ENCODE measurements at places on chromosomes 11 and 22.
A peak's percentile ranks its signal among the peaks of the same experiment; 100 is the strongest.

DNA sequence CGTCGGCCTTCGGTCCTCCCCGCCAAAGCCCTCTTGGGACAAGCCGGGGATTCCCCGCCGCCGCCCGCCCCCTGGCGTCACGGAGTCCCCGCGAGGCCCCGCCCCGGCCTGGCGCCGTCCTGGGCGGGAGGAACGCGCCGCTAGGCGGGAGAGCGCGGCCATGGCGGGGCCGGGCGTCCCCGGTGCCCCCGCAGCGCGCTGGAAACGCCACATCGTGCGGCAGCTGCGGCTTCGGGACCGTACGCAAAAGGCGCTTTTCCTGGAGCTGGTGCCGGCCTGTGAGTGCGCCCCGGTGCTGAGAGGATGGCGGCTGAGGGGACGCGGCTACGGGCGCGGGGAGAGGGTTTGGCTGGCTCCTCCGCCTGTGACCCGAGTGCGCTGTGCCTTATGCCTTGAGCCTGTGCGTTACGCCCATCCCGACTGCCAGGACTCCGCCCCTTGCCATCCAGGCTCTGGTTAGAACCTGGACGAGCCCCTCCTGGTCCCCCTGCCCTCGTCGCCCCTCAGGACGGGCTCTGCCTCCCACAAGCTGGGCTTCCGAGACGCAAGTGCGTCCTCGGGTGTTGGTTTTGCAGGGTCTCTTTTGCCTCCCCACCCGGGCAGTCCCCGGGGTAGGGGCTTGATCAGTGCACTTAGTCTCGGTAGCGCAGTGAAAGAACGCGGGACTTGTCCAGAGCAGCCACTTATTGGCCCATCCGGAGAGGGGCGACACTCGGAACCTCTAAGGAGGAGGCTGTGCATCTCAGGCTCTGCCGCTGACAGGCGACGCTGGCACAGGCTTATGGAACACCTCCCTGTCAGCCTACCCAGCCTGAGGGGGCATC, at the start of gene ATG16L2:
Gene ATG16L2, plus strand, starts transcription at position 126 of the 824 bp plus-strand sequence. Its CDS starts 35 bp downstream, at position 161.
- peak; percentile 82 for DNase-seq

DNA sequence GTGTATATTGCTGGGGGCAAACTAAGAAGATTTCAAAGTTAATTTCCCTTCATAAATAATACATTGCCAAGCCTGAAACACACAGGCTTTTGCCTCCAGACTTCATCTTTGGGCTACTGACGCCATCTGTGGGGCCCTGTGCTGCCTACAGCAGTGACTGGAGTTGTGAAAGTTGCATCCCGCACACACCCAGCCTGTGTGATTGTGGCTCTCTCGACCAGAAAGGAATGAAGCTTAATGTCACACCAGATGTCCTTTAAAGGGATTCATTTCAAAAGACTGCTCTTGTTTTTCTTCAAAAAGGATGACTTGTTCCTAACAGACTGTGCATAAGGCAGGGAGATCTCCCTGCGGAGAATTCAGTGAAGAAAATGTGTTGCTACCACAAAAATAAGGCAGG, 210.5 kb downstream of the FAM181B start:
- DNase-seq = no peak

- no peak for DNase-seq
Observed at GRCh38 chr11:41826085-41826484, 366.6 kb upstream of the LRRC4C start.

DNA sequence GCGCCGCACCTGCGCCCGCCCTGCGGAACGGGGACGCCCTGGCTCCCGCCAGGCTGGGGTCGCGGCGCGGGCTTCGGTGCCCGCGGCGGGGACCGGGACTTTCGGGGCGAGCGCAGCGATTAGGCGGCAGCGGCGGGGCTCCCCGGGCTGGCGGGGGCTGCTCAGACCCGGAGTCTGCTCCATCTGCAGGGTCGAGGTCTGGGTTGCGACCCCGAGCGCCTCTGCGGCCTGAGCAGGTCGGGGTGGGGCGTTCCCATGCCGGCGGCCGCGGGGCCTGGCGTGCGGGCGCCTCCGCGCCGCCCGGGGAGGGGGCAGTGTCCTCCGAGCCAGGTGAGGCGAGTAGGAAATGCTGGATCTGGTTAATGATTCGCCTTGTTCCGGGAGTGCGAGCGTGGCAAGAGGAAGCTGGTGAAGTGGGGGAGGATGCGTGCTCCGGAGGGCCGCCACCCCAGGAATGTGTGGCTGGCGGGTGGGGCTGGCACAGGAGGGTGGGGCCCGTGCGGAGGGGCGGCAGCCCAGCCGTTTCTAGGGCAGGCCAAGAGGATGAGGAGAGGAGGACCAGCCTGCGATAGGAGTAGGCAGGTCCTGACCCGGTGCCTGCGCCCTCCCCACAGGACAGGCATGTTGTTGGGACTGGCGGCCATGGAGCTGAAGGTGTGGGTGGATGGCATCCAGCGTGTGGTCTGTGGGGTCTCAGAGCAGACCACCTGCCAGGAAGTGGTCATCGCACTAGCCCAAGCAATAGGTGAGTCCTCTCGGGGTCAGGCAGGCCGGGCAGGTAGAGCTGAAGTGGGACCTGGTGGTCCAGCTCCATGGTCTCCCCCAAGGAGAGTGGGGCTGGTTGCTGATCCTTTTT, 606 bp downstream of the RASSF7 start:
- DNase-seq = peak; percentile 74

GRCh38 chr11:33000181-33000580, 15.5 kb upstream of the DEPDC7 start:
- no peak for DNase-seq

GRCh38 chr22:45781966-45782365, 110.3 kb downstream of the ATXN10 start:
- DNase-seq = no peak

DNA sequence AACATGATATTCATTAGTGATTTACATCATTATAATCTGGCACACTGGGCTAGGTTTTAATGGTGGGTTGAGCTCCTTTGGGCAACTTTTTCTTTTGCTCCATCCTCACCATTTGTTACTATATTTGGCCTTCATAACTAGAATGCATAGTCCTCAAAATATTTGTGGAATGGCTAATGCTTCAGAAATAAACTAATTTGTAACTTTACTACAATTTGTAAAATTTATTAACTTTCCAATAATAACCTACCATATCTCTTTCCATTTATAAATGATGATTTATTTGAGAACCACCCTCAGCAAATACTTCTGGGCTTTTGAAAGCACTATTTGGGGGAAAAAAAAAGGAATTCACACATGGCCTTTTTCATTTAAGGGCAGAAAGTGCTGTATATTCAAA, 79.7 kb downstream of the LARGE2 start:
- no peak for DNase-seq

GRCh38 chr11:12461516-12461915, 84.1 kb downstream of the PARVA start:
- no peak for DNase-seq

DNA sequence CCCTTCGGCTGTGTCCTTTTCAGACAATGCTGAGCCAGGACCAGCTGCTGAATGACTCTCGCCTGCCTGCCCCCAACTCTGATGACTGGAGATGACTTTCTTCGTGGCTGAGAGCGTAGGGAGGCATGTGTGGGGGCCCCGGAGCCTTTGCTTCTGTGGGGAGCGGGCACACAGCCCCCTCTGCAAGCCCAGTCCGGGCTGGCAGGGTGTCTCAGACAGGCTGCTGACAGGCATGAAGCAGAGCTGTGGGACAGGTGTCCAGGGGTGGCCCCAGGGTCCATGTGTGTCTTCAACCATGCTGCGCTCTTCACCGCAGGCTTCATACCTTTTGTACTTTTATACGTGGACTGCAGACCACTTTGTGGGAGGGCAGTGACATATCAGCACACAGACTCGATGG, 16.6 kb downstream of the CYB5R2 start:
- no peak for DNase-seq

GRCh38 chr11:15159085-15159484, 44.4 kb downstream of the INSC start:
- DNase-seq = no peak

DNA sequence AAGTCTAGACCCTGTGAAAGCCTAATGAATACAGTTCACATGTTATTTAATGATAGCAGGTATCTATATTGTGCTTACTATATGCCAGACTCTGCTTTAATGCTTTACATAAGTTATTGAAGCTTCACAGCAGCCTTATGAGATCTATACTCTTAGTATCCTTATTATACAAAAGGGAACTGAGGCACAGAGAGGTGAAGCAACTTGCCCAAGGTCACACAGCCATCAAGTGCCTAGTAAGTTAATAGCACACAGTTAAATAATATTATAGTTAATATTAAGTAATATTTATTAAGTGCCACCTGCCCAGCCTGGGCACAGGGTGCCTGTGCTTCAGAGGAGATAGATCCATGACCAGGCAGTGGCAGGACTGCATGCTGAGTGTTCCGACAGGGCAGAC, 78.1 kb downstream of the TP53I11 start:
- DNase-seq = no peak

DNA sequence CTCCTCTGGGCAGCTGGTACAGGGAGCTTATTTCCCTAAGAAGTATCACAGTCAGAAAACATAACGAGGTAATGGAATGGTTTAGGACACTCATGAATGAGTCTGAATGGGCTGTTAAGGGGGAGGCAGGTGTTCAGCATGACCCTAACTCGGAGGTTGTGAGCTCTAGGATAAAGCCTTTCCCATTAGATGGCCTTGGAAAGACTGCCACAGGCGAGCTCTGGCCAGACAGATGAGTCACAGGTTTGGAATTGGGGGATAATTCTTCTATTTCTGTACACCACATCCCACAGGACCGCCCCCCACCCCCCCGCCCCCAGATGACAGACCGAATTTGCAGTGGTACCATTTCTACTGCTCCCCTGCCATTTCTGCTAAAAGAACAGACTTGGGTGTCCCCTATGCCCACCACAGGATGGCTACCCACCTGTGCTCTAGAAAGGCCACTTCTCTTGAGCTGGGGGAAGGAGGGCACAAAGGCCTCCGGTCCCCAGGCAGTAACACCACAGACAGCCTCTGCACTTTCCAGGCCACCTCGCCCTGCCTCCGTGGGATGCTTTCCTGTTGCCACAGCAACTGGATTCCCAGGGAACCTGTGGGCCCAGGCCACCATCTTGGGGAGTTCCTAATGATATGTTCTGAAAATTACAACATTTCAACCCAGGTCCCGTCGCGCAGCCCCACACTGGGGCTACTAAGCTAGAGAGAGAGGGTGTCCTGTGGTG, 76.7 kb downstream of the TRIM29 start:
- DNase-seq = no peak

- no peak for DNase-seq
Observed at GRCh38 chr22:39776295-39777009, 117.1 kb downstream of the ENTHD1 start.

DNA sequence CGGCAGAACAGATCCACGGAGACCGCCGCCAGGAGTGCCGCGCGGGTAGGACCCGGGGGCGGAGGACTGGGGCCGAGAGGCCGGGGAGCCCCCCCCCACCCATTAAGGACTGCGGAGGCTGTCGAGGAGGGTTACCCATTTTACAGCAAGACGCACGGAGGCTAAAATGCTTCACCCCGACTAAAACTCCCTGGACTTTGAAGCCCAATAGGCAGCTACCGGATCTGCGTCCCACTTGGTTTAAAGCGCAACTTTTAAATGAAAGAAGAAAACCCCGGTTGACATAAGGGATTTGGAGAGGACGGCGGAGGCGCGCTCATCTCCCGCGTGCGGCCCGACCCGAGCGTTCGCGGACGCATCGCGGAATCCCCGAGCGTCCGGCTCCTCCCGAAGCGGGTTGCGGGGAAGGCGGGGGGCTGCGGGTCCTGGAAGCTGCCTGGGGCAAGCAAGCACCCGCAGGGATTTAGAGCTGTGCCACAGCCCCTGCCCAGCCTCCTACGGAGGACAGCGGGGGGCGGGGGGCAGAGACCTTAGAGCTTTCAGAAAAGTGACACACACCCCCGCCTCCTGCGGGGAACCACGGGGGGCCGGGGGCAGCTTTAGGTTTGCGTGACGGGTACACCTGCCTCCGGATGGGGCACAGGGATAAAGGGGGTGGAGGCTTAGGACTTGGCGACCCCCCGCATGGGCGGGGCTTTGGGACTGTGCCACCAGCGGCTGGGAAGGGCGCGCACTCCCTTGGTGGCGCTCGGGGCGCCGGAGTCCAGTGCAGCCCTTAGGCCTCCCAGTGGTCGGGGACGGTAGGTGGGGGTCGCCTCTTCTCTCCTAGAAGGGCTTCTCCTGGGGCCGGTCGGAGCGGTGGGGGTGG, 760 bp upstream of the CELSR1 start:
- no peak for DNase-seq

DNA sequence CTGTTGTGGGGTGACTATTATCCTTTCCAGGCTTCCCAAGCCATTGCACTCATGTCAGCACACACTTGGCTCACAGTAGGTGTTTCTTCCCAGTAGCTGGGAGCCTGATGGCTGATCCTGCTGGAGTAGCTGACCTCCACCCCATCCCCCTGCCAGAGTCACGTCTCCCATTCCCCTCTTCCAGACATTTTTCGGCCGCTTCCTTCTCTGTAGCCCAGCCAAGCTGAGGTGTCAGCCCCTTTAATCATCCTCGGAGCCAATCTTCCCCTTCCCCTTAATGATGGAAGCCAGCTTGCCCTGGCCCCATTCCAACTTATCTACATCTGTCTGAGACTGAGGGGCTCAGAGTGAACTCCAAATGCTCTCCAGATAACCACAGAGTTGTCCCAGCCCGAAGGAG, 550.7 kb downstream of the MN1 start:
- DNase-seq = no peak

GRCh38 chr22:28992565-28993356, 68.9 kb downstream of the C22orf31 start:
- DNase-seq = no peak

DNA sequence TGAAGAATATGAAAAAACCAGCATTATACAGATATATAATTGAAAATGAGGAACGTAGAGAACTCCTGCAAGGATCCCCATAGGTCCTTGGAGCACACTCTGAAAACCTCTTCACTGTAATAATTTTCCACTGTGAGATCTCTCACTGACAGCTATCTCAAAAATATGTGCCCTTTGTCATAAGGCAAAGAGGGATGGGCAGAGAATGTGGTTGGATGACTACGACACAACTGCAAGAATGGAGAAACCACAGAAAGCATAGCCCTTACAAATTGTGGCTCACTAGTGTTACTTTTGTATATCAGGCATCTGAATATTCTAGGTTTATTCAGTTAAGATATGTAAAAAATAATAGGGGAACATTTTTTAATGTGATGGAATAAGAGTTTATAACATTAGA, 7.9 kb upstream of the CTSC start:
- DNase-seq = peak; percentile 61

DNA sequence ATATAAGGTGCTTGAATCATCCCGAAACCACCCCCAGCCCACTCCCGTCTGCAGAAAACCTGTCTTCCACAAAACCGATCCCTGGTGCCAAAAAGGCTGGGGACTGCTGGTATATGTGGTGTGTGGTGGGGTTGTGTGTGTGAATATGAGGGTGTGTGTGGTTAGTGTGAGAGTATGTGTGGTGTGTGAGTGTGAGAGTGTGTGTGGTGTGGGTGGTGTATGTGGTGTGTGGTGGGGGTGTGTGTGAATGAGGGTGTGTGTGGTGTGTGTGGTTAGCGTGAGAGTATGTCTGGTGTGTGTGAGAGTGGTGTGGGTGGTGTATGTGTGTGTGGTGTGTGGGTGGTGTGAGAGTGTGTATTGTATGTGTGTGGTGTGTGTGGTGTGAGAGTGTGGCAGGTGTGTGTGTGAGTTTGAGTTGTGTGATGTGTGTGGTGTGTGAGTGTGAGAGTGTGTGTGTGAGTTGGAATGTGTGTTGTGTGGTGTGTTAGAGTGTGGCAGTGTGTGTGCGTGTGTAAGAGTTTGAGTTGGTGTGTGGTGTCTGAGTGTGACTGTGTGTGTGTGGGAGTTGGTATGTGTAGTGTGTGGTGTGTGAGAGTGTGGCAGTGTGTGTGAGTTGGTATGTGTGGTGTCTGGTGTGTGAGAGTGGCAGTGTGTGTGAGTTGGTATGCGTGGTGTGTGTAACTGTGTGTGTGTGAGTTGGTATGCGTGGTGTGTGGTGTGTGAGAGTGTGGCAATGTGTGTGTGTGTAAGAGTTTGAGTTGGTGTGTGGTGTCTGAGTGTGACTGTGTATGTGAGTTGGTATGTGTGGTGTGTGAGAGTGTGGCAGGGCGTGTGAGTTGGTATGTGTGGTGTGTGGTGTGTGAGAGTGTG, 6.5 kb downstream of the UPK3A start:
- DNase-seq = no peak
